NCI-H2081 (cell line): ENCODE measurements at places on chromosomes 7 and 10.
A peak's percentile ranks its signal among the peaks of the same experiment; 100 is the strongest.

GRCh38 chr7:131826960-131827359 lies 270.5 kb upstream of the PODXL start:
- DNase-seq, result no peak

DNA sequence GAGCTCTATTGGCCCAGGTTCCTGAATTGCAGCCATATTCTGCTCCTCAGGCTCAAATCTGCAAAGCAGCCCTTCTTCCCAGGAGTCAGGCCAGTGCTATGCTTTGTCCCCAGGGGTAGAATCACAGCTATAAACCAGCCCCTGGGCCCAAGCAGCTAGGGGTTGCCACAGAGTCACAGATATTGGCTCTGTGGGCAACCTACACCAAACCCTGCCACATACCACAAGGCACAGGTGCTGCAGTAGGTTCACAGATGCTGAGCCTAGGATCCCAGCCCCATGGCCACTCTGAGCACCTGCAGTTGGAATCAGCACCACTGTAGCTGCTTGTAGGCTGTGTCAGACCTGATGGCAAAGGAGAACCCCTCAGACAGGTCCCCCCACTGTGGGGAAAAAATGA lies 43.1 kb upstream of the CAMK2B start:
- DNase-seq, result no peak

DNA sequence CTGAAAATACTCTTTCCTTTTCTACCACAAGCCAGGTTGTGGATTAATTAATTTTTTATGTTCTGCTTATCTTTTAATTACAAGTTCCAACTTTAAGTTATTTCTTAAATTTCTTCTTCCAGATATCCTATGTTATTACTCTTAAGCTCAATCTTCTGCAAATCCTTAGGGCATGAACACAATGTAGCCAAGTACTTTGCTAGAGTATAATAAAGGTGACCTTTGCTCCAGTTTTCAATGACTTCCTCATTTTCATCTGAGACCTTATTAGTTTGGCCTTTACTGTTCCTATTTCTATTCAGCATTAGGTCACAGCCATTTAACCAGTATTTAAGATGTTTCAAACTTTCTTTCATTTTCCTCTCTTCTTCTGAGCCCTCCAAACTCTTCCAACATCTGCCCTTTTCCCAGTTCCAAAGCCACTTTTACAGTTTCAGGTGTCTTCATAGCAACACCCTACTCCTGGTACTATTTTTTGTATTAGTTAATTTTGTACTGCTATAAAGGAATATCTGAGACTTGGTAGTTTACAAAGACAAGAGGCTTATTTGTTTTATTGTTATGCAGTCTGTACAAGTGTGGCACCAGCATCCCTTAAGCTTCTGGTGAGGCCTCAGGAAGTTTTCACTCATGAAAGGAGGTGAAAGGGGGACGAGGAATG lies 886.2 kb upstream of the GHITM start:
- no peak for DNase-seq

- DNase-seq, result no peak
Measured at GRCh38 chr10:129949891-129950291, 14.2 kb downstream of the EBF3 start.

GRCh38 chr10:100913470-100913865 lies 705 bp downstream of the SLF2 start:
- DNase-seq, result no peak

GRCh38 chr7:144130730-144131129 lies 7.8 kb downstream of the OR2A14 start:
- no peak for DNase-seq

GRCh38 chr10:79001082-79001885 lies 67.5 kb upstream of the ZMIZ1 start:
- no peak for DNase-seq

DNA sequence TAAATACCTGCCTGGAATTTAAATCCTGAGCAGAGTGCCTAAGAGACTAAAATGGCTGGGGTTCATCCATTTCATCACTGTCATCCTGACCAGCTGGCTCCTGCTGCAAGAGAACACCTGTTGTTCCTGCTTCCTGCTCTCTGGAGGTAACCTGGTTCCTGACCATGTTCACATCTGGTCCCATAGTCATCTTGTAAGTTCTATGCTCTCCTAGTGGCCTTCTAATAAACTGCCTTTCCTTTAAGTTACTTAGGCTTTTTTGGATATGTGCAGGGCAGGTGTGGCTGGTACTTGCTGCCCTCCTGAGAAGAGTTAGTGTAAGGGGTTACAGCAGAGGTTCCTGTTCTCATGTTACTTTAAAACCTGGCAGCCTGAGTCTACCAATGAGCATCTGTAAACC lies 80.0 kb downstream of the NRCAM start:
- peak; percentile 55 for DNase-seq

DNA sequence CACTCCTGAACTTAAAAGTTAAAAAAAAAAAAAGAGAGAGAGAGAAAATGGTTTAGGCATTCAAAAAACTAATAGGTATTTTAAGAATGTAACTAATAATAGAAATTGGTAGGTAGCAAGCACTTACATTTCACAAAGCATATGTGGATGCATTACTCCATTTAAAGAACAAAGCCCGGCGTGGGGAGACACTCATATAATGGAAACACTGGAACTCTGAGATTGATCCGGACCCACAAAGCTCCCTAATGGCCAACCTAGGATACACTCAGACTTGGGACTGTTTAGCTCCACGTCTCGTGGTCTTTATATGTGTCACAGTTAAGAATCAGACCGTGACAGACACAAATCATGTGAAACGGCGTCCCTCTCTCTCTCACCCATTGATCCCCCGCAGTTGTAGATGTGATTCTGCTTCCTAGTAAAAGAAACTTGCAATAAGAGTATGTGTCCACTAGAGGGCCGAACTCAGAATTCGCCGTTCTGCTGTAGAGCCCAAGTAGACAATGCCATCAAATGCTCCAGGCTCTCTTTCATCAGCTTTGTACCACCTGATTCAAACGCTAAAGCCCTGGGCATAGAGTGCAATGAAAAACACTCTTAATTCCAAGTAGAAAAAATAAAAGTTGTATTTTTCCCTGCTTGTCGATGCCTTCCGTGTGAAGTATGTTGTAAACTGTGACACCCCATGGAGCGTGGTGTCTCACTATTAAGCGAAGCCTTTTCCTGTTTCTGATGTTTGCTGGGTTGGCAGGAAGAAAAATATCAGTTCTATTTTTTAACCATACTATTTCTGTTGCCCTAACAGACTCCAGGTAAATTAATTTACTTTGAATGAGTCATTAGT lies 429.0 kb upstream of the MTPN start:
- DNase-seq, result peak; percentile 86

GRCh38 chr7:8204339-8205030 lies 57.5 kb downstream of the ICA1 start:
- no peak for DNase-seq

DNA sequence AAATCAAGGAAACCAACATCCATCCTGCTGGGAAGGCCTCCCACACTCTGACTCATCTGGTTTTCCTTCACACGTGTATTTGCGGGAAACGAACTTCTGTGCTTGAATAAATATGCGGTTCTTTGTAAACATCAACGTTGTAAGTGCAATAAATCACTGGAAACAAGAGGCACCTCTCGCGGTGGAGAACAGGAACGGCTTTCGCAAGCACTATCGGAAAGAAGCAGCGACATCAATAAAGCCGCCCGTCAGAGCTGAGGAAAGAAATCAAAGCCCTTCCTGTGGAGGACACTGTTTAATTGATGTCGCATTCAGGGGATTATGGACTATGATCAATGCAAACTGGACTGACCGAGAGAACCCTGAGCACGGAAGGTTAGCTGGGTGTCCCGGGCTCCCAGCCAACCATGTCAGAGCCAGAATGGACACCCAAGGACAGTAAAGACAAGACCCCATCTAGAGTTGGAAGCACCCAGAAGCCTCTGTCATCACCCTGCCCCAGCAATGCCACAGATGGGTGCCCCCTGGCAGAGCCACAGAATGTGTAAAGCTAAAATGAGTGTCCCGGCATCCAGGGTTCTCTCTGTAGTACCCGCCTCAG lies 37.6 kb downstream of the OAT start:
- DNase-seq, result no peak

DNA sequence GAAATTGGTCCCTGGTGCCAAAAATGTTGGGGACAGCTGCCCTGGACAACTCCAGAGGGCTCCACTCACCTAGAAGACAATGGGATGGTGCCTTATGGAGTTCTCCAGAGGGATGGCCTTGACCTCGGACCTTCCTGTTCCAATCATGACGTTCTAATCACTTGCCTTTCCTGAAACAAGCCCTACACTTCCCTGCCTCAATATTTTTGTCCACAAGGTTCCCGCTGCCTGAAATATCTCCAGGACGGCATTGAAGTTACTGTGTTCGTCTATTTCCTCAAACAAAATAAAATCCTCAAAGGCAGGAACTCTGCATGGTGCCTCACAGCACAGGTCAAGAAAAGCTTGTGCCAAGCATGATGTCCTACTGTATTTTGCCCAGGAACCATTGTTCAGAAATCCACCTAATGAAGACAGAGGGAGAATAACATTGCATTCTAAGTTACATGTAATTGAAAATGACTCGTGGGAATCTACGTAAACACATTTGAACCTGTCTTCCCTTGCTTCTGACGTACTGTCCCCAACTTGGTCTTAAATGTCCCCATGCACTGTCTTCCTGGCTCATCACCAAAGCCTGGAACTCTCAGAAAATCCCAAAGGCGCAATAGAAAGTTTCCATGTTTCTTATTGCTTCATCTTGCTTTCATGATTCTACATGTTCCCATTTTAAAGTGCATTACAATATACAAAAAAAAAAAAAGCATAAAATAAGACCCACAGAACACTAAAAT lies 342.3 kb upstream of the NRP1 start:
- no peak for DNase-seq

DNA sequence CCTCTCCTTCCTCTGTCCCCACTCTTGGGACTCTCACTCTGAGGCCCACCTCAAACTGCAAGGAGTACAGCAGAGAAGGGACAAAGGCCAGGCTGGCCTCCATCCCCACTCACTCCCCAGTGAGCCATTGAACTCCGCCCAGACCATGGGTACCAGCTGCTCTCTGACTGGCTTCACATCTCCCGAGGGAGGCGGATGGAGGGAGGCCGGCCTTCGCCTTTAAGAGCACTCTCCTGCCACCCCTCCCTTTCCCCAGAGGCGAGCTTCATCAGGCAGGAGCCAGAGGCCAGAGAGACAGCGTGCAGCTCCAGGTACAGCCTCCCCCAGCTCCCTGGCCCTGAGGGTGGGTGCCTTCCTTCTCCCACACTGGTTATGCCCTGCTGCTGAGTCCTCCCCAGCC lies 1.8 kb upstream of the LDB3 start:
- DNase-seq, result no peak

DNA sequence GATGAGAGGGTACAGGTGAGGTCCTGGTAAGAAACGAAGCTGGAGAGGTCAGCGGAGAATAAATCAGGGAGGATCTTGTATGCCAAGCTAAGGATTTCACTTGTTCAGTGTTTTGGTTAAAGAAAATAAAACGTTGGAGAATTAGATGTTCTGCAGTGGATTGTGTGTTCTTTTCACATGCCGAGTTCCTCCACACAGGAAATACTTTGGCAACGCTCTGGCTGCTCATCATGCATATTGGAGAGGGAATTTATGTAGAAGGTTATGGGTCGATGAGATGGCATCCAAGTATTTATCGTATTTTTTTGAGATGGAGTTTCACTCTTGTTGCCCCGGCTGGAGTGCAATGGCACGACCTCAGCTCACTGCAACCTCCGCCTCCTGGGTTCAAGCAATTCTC lies 11.0 kb downstream of the RPS24 start:
- no peak for DNase-seq

DNA sequence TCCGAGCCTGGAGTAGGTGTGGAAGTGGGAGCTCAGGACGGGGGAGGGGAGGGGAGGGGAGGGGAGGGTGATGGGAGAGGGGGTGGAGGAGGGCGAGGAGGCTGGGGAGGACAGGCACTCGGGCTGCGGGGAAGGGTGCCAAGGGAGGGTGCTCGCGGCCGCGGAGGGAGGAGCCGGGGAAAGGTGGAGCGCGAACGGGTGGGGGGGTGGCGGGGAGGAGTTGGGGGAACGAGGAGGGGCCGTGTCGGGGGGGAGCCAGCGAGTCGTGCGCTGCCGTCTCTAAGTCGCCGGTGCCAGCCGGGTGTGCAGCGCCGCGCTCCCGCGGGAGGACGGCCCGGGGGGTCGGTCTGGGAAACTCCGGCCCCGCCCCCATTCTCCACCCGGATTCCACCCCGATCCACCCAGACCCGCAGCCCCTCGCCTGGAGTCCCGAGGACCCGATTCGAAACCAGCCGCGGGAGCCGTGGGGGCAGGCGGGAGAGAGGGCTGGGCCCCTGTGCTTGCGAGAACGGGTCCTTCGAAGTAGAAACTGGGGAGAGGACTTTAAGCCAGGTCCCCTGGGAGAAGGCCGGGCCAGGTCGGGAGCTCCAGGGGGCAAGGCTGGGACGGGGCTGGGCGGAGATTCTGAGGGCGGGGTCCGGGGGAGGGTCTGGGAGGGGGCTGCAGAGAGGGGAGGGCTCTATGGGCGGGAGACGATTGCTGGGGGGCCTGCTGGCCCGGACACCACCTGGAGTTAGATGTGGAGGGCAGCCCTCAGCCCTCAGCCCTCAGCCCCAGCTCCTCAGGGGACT lies at the start of gene ZNF467:
TSS of gene ZNF467 (minus strand) at position 143 of the 791 bp plus-strand sequence. CDS start 2,556 bp downstream, outside the sequence.
- DNase-seq, result peak; percentile 64

- no peak for DNase-seq
Measured at GRCh38 chr7:447523-447922, 72.1 kb downstream of the PDGFA start.

GRCh38 chr7:17275749-17276671 lies 22.4 kb upstream of the AHR start:
- DNase-seq, result no peak

DNA sequence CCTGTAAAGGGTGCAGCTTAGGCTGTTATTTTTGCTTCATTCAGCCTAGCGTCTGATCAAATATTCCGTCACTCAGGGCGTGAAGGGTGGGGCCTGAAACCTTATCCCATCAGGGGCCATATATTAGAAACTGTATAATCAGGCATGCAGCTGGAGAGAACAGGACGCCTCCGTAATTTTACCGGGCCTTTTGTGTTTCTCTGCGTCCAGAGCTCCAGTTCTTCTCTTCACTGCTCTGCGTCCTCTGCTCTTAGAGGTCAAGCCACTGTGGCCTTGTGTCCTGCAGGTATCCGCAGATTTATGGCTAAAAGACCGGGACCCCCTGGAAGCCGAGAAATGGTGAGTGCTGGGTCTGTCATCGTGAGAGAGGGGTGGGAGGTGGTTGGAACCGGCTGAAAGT lies at the start of gene ZNF735:
TSS of gene ZNF735 (plus strand) at position 301 of the 400 bp plus-strand sequence. CDS start at position 301, 0 bp downstream.
- DNase-seq, result no peak

DNA sequence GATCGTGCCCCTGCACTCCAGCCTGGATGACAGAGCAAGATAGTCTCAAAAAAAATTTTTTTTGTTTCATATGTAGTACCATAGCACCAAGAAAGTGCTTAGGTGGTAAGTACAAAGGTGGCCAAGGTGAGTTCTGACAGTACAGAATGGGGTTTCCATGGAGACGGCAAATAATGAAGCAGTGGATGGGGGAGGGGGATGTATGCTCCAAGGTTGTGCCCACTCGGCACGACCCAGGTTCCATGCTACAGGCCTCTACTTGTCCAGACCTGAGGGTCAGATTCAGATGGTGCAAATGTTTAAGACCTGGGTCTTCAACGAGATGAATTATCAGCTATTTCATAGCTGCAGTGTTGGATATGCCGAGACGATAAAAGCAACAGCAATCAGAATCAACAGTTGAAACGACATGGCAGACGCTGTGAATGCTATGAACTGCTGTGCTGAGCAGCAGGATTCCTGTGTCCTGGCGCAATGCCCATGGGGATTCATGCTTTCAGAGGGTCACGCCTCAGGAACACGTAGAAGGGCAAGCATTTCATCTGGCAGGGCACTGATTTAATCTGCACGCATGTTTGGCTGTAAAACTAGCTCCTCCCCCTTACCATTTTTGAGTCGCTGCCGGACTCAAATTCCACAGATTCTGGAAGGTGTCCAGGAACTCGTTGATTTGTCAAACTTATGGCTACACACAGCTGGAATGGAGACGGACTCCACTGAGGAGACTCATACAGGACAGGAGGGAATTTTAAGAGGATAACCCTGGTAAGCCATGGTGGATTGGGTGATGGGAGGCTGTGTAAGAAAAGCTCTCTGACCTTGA lies 256.5 kb downstream of the FRMD4A start:
- peak; percentile 87 for DNase-seq
